ENCODE measurements at places on chromosomes 6 and 20. TPM values are rescaled to one million over a fixed set of nuclear protein-coding genes. Genes with fewer than 3 reads are reported as not detected.

- no peaks in the 10 kb centered on the region for H3K27me3 ChIP-seq
- no peaks in the 10 kb centered on the region for H3K36me3 ChIP-seq
- no peak overlapping the region for H3K27ac ChIP-seq
- no peak overlapping the region for H3K4me3 ChIP-seq
- DNase-seq = peak; percentile 41
- H3K4me1 ChIP-seq = peaks cover 59% of the 10 kb centered on the region
Measured at GRCh38 chr6:35725721-35726438, 11.0 kb upstream of the ARMC12 start.

The MLIP gene
- total RNA-seq = not detected

The SAPCD1 gene
- total RNA-seq = 5.4 TPM

GRCh38 chr6:6596529-6597328 is 8.2 kb downstream of the LY86 start:
- peaks cover 27% of the 10 kb centered on the region for H3K4me1 ChIP-seq
- no peaks in the 10 kb centered on the region for H3K27me3 ChIP-seq
- no peak overlapping the region for H3K27ac ChIP-seq
- peak; percentile 44 for DNase-seq
- no peaks in the 10 kb centered on the region for H3K36me3 ChIP-seq

The OXT gene
- not detected for total RNA-seq

The YWHAB gene
- 199 TPM for total RNA-seq

- H3K27me3 ChIP-seq = no peaks in the 10 kb centered on the region
- peaks cover 22% of the 10 kb centered on the region for H3K4me1 ChIP-seq
- no peak for DNase-seq
- H3K36me3 ChIP-seq = no peaks in the 10 kb centered on the region
Measured at GRCh38 chr20:52056203-52057062, 135.1 kb downstream of the ZFP64 start.

DNA sequence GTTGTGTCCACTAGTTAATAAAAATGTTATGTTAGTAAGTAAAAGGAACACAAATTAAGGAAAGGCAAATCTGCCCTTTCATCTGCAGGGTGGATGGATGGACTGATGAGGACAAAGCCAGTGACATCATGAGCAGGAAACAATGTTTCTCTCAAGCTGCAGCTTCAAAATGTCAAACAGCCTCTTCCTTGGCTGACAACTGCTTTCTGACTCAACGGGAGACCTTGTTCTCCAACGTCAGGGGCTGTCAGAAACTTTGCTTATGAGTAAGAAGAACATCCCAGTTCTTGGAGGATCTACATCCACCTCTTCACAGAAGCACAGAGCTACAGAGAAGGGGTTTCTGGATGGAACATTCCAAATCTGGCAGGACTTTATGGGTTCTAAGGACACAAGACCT is 6.0 kb downstream of the CST2 start:
- H3K27me3 ChIP-seq = no peaks in the 10 kb centered on the region
- H3K4me1 ChIP-seq = no peaks in the 10 kb centered on the region
- DNase-seq = no peak

DNA sequence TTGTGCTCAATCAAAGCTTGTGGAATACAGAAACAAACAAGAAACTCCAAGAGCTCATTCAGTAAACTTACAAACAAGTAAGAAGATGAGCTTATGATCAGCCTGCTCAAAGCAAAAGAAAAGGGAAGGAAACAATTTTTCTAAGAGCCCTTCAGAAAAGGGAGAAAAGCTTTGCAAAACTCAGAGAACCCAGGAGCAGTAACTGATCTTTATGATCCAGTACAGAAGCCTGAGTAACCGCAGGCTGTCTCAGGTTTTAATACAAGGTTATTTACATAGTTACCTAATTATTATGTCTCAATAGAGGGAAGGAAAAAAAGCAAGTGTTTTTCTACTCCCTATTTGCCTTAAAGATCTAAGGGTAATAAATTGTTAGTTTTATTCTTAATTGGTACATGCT is 226.5 kb downstream of the MAFB start:
- no peaks in the 10 kb centered on the region for H3K4me1 ChIP-seq
- H3K27ac ChIP-seq = no peak overlapping the region
- H3K4me3 ChIP-seq = no peak overlapping the region
- no peaks in the 10 kb centered on the region for H3K27me3 ChIP-seq

GRCh38 chr6:168167431-168168315 is 88.7 kb upstream of the FRMD1 start:
- H3K4me3 ChIP-seq = no peak overlapping the region
- no peak overlapping the region for H3K27ac ChIP-seq
- no peaks in the 10 kb centered on the region for H3K4me1 ChIP-seq
- no peaks in the 10 kb centered on the region for H3K27me3 ChIP-seq
- H3K36me3 ChIP-seq = no peaks in the 10 kb centered on the region
- no peak for DNase-seq

GRCh38 chr6:132484680-132485018 is 28.3 kb downstream of the STX7 start:
- H3K27ac ChIP-seq = no peak overlapping the region
- no peaks in the 10 kb centered on the region for H3K27me3 ChIP-seq
- H3K4me3 ChIP-seq = no peak overlapping the region
- DNase-seq = no peak

DNA sequence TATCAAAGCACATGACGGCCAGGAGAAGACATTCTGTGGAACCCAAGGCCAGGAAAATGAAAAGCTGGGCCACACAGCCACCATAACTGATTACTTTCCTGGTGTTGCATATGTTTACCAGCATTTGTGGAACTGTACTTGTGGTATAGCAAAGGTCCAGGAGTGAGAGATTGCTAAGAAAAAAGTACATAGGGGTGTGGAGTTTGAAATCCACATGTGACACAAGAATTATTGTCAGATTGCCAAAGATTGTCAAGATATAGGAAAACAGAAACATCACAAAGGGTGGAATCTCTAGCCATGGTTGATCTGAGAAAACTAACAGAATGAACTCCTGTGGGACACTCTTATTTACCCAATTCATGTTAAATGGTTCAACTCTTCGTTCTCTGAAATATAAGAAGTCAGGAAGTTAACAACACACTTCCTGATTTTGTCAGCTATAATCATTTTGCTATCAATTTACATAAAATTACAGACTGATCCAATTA is at the start of gene OR2B2:
OR2B2 (minus strand) TSS at position 441 of the 491 bp plus-strand sequence; CDS start at position 364, 77 bp downstream.
- H3K36me3 ChIP-seq = no peaks in the 10 kb centered on the region
- H3K4me3 ChIP-seq = no peak within 1 kb of the TSS
- DNase-seq = no peak
- peaks cover 9% of the 10 kb centered on the region for H3K27me3 ChIP-seq
- no peaks in the 10 kb centered on the region for H3K4me1 ChIP-seq

The C6orf120 gene
- 16.6 TPM for total RNA-seq

The COL19A1 gene
- total RNA-seq = 0.18 TPM

- peaks cover 23% of the 10 kb centered on the region for H3K36me3 ChIP-seq
- DNase-seq = peak; percentile 50
- no peak overlapping the region for H3K27ac ChIP-seq
- no peaks in the 10 kb centered on the region for H3K4me1 ChIP-seq
Measured at GRCh38 chr6:87237804-87238203, 82.4 kb downstream of the ZNF292 start.

The PPP1R14C gene
- not detected for total RNA-seq

GRCh38 chr6:13360671-13361540 is 32.6 kb upstream of the TBC1D7 start:
- no peak for DNase-seq
- H3K4me3 ChIP-seq = no peak overlapping the region
- H3K4me1 ChIP-seq = peaks cover 17% of the 10 kb centered on the region
- no peaks in the 10 kb centered on the region for H3K27me3 ChIP-seq
- peaks cover 24% of the 10 kb centered on the region for H3K36me3 ChIP-seq
- H3K27ac ChIP-seq = no peak overlapping the region

GRCh38 chr6:46704562-46704961 is 16.9 kb downstream of the TDRD6 start:
- H3K4me3 ChIP-seq = no peak overlapping the region
- H3K27ac ChIP-seq = no peak overlapping the region
- H3K36me3 ChIP-seq = no peaks in the 10 kb centered on the region
- H3K27me3 ChIP-seq = peaks cover 9% of the 10 kb centered on the region

GRCh38 chr20:19710336-19711120 is 47.5 kb upstream of the RIN2 start:
- no peaks in the 10 kb centered on the region for H3K27me3 ChIP-seq
- no peak overlapping the region for H3K27ac ChIP-seq
- H3K4me3 ChIP-seq = no peak overlapping the region
- no peak for DNase-seq
- H3K4me1 ChIP-seq = peaks cover 6% of the 10 kb centered on the region
- H3K36me3 ChIP-seq = no peaks in the 10 kb centered on the region

Data from natural killer cell (primary cell).